ENCODE measurements at places on chromosomes 4 and X. TPM values are rescaled to one million over a fixed set of nuclear protein-coding genes. Genes with fewer than 3 reads are reported as not detected.

GRCh38 chr4:2470791-2471190, 1.9 kb downstream of the RNF4 start:
- DNase-seq: no peak

RAB33A gene
- 8.0 TPM for total RNA-seq

MAB21L2 gene
- not detected for total RNA-seq

HTN1 gene
- total RNA-seq: not detected

- no peak for DNase-seq
Observed at GRCh38 chr4:109928327-109929045, 15.8 kb downstream of the EGF start.

RTL5 gene
- 2.9 TPM for total RNA-seq

DNA sequence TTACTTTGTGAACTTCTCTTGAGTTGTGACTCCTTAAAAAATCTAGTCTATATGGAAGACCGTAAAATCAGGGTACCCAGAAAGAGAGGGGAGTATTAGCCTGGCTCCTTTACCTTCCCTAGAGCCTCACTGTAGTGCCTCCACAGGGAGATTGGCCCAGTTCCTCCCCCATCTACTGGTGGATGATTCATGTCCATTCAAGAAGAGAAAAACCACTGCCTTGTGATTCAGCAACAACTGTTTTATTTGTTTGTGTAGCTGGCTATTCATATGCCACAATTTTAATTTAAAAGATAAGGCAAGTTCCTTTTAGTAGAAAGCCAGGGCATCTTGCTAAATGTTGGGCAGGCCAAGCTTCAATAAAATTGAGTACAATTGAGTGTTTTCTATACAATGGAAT, 221.8 kb upstream of the KCNIP4 start:
- DNase-seq: no peak

DNA sequence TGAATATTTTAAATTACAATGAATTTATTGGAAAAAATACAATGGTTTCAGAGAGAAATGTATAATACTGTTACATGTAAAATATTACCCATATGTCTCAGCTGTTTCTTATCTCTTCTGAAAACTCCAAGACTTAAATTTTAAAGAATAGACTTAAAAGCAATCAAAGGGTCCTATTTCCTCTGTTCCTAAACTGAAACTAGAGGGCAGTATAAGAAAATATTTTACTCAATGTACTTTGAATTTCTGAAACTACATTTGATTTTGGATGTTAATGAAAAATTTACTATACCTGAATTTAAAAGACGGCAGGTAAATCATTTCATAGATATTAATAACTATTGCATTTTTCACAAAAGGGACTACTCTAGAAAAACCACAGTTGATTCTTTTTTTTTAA, 200.2 kb downstream of the LRBA start:
- DNase-seq: no peak

- no peak for DNase-seq
Observed at GRCh38 chr4:16089156-16089555, 5.3 kb upstream of the PROM1 start.

- DNase-seq: no peak
Observed at GRCh38 chr4:53899586-53900270, 164.7 kb downstream of the CHIC2 start.

DNA sequence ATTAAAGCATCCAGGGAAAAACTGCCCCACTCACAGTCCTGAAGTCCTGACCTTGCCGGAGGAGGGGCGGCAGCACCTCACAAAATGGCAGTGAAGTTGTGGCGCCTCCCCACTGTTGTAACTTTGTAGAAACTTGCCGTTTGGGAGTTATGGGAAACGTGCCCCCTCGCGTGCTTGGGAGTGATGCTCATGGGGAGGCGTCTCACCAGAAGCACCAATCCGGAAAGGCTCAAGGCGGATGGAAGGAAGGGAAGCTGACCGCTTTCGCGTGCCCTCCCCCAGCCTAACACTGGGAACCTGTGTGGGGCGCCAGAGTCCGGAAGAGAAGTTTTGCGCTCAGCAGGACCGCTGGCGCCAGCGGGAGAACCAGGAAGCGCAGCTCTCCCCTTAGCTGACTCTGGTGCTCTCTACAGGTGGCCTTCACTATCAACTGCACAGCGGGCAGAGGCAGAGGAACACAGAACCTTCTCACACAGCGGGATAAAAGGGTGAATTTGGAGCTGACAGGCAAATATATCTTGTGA, at the start of the genes CT45A10 and SAGE1:
TSS of gene CT45A10 (minus strand) at position 151 of the 524 bp plus-strand sequence. CDS start 8,100 bp downstream, outside the sequence.
TSS of gene SAGE1 (plus strand) at position 423 of the 524 bp plus-strand sequence. CDS start 2,527 bp downstream, outside the sequence.
- no peak for DNase-seq

GALNT7 gene
- 16.9 TPM for total RNA-seq

SYNPO2 gene
- 0.24 TPM for total RNA-seq

ELK1 gene
- total RNA-seq: 31.8 TPM

- no peak for DNase-seq
Observed at GRCh38 chr4:47118192-47118929, 87.0 kb downstream of the GABRB1 start.

RTL3 gene
- not detected for total RNA-seq

DNA sequence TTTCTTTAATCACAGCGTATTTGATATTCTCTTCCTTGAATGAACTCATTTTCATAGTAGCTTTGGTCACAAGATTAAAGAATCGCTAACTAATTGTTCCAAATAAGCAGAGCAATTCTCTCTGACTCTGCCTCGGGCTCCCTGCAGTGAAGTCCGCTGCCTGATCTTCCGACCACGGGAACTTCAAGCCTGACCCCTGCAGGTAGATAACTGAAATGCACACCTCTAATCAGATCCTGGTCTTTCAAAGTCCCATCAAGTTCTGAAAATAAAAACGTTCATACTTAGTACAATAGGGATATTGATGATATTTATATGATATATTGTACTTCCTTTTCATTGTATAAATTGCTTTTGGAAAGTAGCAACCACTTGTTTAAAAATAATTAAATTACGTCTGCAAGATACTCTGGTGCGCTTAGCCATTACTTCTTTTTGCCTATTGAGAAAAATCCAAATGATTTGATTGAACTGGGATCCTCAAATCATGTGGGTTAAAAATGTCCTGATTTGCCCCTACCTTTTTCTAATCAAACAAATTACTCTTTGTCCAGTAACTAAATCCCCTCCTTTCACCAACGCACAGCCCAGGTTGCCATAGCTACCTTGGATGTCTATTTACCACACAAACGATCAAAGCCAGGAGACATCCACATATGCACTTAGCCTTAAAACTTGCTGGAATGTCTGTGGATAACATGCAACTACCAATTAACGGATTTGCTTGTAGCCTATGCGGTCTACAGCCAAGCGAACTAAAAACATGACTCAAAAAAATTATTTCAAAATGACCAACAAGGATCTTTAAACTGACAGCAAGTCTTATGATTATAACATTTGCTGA, 4.2 kb downstream of the MID1 start:
- no peak for DNase-seq

- DNase-seq: no peak
Observed at GRCh38 chr4:74330295-74330750, 22.1 kb downstream of the EPGN start.

DNA sequence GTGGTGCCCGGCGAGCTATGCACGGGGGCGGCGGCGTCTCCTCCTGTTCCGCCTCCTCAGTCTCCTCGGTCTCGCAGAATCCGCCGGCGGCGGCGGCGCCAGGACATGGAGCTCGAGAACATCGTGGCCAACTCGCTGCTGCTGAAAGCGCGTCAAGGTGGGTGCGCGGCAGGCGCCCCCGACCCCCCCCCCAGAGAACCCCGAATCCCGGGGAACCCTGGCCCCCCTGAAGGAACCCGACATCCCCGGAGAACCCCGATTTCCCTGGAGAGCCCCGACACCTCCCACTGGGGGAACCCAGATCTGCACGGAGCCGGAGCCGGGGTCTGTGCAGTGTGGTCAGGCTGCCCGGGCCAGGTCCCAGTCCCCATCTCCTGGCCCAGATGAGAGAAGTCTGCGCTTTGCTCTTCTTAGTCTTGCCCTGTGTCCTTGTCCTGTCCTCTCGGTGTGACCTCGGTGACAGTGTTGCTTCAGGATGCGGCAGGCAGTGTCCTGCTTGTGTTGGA, 648 bp downstream of the GRK4 start:
- DNase-seq: no peak

CT45A10 gene
- not detected for total RNA-seq

TEX11 gene
- total RNA-seq: not detected

- DNase-seq: no peak
Observed at GRCh38 chr4:88134111-88134510, 24.3 kb downstream of the ABCG2 start.

GRCh38 chrX:138748480-138748879, 37.0 kb upstream of the FGF13 start:
- no peak for DNase-seq

TMSB15C gene
- 2.3 TPM for total RNA-seq

ENAM gene
- total RNA-seq: not detected

ZNF718 gene
- 9.3 TPM for total RNA-seq

DNA sequence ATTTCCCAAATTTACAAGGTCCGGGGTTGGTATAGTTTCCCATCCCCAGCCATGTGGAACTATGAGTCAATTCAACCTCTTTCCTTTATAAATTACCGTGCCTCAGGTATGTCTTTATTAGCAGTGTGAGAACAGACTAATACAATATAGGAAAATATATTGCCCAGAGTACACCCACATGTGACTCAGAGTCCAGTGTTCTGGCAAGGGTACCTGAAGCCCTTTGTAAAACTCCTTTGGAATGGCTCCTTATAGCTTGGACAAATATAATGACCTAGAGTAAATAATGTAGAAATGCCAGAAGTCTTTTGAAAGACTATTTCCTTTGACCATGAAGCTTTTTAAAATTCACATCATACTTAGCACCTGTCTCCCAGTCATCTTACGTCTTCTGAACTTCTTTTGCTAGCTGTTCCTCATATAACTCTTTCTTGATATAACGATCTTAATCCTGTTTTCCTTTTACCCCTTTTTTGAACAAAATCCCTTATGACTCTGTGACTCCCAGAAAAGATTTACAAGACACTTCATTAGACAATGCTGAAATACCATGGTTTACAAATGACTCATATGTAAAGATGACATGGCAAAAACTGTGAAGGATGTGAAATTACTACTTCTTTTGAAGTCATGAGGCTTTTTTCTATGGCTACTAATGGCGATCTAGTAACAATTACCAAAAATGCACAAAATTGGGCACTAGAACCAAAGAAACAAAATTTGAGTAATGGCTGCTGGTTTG, 408.9 kb downstream of the NAP1L3 start:
- no peak for DNase-seq

ARX gene
- not detected for total RNA-seq

- no peak for DNase-seq
Observed at GRCh38 chr4:136395212-136395722, 1137.0 kb downstream of the PCDH18 start.

- DNase-seq: no peak
Observed at GRCh38 chr4:158181906-158182305, 9.1 kb upstream of the GASK1B start.

DNA sequence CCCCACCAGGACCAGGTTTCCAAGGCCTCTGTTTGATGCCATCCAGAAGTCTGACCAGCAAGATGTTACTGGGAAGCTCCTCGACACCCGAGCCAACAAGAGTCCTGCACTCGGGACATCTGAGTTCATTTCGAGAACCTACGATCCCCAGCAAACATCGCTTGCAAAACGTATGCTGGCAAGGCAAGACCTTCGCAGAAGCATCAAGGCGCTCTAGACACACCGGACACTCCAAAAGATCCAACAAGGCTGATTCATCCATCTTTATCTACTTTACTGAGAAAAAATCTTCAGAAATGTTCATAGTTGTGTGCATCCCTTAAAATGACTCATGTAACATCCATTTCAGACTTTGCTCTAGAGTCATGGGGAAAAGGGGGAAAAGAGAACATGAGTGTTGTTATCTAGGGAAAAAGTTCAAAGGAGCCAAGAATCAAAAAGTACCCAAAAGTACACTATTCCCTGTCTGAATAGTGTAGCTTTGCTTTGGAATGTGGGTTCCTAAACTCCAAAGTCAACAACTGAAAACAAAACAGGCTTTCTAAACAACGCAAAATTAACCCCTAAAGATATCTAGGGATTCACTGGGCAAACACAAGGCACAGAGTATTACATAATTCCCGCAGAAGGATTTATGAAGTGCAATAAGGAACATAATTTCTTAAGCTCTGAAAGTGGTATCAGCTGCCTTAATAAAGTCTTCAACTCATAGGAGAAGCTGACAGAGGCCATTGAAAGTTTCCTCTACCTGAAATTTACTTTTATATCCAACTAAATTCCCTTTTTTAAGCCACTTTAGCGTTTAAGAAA, 1.6 kb downstream of the SH3RF1 start:
- DNase-seq: no peak

DNA sequence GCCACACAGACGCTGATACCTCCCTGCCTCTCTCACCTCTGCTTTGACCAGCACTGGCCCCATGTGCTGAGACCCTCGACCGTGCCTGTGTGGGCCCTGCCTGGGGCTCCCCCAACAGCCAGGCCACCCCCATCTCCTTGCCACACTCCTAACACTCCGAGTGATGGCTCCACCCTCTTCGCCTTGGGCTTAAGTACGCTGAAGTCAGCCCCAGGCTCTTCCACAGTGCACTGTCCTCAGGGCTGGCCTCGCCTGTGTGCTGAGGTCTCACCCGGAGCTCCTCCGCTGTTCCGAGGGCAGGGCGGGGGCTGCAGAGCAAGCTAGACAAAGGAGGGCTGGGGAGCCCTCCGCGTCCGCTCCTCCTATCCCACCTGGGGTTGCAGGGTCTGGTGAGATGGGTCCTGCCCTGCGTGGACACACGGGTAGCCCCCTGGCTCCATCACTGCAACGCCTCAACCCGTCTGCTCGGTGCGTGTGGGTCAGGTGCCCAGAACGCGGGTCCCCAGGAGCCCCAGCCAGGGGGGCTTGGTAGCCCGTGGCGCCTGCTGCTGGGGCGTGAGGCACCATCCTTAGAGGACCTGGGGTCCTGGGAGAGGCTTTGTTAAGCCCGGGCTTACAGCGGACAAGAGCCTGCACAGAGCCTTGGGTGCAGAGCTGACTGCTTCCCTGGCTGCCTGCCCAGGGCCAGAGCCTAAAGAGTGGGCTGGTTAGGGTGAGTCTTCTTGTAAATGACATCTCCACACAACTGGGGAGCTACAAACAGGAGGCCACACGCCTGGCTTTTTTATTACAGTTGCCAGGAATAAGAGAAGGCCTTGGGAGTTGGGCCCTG, 42.6 kb upstream of the NKX1-1 start:
- no peak for DNase-seq

HSFX3 gene
- not detected for total RNA-seq

GRCh38 chrX:37425370-37425769, 76.2 kb downstream of the PRRG1 start:
- DNase-seq: no peak

GRCh38 chr4:2352729-2353221, 65.7 kb downstream of the ZFYVE28 start:
- peak; percentile 12 for DNase-seq

GRCh38 chr4:24472514-24473308, 111.6 kb downstream of the DHX15 start:
- DNase-seq: peak; percentile 39
